A375 (cell line): ENCODE measurements at places on chromosomes 5 and 9. TPM values are rescaled to one million over a fixed set of nuclear protein-coding genes. Genes with fewer than 3 reads are reported as not detected.

The OLFML2A gene
- 7.6 and 7.7 TPM in 2 replicates for total RNA-seq

The NEUROG1 gene
- not detected in 2 replicates for total RNA-seq

The FGF1 gene
- 2.3 and 3.1 TPM in 2 replicates for total RNA-seq

The GABBR2 gene
- not detected in 2 replicates for total RNA-seq

The FOXD4L4 gene
- total RNA-seq = 0.03 TPM in 1 of 2 replicates, not detected in the other

The SPOCK1 gene
- 71.0 and 84.4 TPM in 2 replicates for total RNA-seq

The PLEKHG4B gene
- total RNA-seq = 0.37 and 0.83 TPM in 2 replicates

The ANKRD34B gene
- not detected in 2 replicates for total RNA-seq

The DMGDH gene
- not detected in 2 replicates for total RNA-seq

The INSYN2B gene
- 0.53 and 1.2 TPM in 2 replicates for total RNA-seq

The GHR gene
- 1.1 and 1.4 TPM in 2 replicates for total RNA-seq

The PCDHGB6 gene
- total RNA-seq = 0.80 and 1.2 TPM in 2 replicates

The TAS2R1 gene
- total RNA-seq = not detected in 2 replicates

The MELK gene
- total RNA-seq = 44.6 and 46.8 TPM in 2 replicates

The TRIM36 gene
- total RNA-seq = 6.3 and 8.8 TPM in 2 replicates

The ALDOB gene
- total RNA-seq = not detected in 2 replicates

The GDA gene
- total RNA-seq = 17.6 and 19.4 TPM in 2 replicates

The SPRY4 gene
- 40.5 and 65.7 TPM in 2 replicates for total RNA-seq

The ASPN gene
- not detected in 2 replicates for total RNA-seq

The CSF1R gene
- total RNA-seq = 0.08 TPM in 1 of 2 replicates, not detected in the other

The SH3TC2 gene
- 37.6 and 39.3 TPM in 2 replicates for total RNA-seq

The CNTNAP3B gene
- total RNA-seq = 52.9 and 53.8 TPM in 2 replicates

The C9orf153 gene
- total RNA-seq = not detected in 2 replicates

The IRX1 gene
- total RNA-seq = 3.7 and 4.2 TPM in 2 replicates

The HMCN2 gene
- total RNA-seq = 0.23 and 0.29 TPM in 2 replicates

The MCTP1 gene
- 14.9 and 20.7 TPM in 2 replicates for total RNA-seq

The SLC1A3 gene
- total RNA-seq = 21.7 and 23.9 TPM in 2 replicates

The FOXI1 gene
- total RNA-seq = not detected in 2 replicates

The PLPPR1 gene
- total RNA-seq = not detected in 2 replicates

The CDC25C gene
- 15.4 and 17.2 TPM in 2 replicates for total RNA-seq

The PCDHB4 gene
- 0.66 and 1.7 TPM in 2 replicates for total RNA-seq

The DUSP1 gene
- total RNA-seq = 27.6 and 28.0 TPM in 2 replicates

The MSMP gene
- total RNA-seq = not detected in 2 replicates
